ENCODE measurements at places on chromosomes 7 and 10. TPM values are rescaled to one million over a fixed set of nuclear protein-coding genes. Genes with fewer than 3 reads are reported as not detected.

Gene SLC16A12
- not detected for total RNA-seq

Gene LLCFC1
- not detected for total RNA-seq

Gene H2BK1
- not detected for total RNA-seq

Gene C7orf57
- not detected for total RNA-seq

Gene ASAH2
- 0.22 TPM for total RNA-seq

DNA sequence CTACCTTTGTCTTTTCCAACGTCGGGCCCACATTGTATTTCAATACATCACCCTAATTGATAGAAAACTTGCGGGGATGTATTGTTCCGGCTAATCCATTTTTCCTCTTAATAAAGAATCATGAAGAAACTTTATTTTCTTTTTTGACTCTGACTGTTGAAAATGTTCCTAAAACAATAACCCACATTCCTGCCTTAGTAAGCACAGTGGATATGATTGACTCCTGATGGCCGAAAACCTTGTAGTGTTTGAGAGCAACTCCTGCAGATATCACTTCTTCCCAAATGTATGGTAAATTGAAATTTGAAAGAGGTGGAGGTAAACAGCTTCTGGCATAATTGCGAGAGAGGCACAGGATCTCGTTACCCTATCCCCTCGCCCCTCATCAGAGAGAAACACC, 65.7 kb downstream of the BICC1 start:
- DNase-seq: no peak

Measured in MG63 (cell line).